GM13977 (cell line): ENCODE measurements at places on chromosomes 12 and 14.

- DNase-seq: no peak
These were observed 117.4 kb downstream of the DICER1 start for GRCh38 chr14:95039993-95040348.

DNA sequence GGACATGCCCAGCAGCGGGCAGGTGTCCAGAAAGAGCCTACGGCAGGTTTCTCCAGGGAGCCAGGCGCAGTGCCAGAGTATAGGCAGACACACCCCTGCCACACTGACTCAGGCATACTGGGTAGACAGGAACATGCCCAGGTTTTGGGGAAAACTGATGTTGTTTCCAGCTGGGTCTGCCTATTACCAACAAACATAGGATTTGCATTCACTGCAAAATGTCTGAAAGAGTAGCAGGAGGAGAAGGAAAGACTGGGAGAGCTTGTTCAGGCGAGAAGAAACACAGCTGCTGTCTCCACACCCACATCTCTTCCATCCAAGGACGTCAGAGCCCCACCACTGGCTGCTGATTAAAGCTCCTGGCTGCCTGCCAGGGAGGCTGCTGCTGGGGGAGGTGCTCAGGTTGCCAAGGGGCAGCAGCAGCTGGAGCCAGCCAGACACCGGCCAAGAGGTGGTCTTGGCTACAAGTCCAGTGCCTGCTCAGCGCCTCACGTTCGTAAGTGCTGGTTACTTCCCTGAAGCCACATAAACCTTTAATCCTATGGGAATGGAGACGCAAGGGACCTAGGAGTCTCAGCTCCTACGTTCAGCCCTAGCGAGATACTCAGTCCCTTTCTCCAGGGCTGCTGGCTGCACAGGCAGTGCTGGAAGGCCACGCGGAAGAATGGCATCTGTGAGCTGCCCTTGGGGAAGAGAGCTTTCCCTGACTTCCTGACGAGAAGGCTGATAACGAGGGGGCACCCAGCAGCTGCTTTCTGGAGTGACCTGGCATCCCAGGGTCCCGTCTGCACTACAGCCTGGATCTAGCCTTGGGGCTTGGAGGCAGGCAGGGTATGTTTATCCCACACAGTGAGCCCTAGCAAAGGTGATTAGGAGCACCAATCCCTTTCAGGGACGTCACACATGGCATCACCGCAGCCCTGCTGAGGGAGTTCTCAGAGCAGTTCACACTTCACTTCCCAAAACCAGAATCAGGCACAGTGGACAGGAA, 58.1 kb downstream of the PLEKHG3 start:
- no peak for DNase-seq

DNA sequence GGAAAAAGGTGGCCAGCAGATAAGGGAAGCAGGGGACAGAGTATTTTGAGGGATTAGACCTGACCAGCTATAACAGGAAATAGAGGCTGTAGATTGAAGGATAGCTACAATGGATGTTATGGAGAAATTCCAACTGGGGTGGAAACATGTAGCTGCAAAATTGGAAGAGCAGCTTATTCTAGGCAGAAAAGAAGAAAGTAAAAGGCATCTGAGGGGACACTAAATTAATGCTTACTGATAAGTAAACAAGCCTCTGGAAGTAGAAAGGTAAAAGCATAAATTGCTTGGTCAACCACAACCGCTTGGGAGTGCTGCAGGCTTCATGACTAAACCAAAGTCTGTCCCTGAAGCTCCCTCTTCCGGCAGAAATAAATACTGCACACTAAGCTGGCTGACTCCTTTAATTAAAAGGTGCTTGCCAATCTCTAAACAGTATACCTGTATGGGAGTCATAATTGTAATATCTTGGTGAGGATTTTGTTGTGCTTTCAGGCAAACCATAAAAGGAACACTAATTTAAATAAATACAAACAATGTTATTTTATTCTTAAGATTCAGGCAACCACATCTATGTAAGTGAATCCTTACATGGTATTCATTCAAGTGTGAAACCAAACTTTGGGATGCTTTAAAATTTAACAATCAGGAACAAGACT, 7.7 kb downstream of the UBC start:
- DNase-seq: peak; percentile 81

DNA sequence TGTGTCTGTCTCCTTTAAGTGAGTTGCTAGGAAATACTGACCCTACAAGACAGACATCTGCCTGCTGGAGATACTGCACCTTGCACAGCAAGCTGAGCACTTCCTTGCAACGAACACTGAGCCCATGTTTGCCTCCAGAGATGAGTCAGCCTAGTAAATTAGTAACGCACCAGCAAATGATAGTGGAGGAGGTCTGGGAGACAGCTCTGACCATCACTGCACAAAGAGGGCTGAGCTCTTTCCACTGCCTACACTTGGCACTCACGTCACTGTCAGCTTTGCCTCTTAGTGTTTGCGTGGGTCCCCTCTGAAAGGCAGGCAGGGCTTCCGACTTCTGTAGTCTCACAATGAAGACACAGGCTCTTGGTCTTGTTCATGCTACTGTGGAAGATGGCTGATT, 109.0 kb downstream of the APAF1 start:
- DNase-seq: peak; percentile 83

DNA sequence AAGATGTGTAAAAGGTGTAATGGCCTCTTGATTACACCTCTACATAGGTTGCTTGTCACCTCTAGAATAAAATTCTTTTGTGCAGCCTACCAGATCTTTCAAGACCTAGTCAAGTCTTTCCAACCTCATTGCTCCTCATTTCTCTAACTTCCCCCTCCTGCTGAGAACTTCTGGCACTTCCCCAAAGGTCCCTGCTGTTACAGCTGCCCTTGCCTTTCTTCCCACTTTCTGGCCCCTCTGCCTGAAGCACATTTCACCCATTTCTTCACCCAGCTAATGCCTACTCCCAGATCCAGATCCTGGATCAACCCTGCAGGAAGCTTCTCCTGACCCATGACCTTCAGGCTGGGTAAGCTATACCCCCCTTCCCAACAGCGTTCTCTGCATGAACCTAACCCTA, 1.5 kb downstream of the TSHR start:
- DNase-seq: no peak

DNA sequence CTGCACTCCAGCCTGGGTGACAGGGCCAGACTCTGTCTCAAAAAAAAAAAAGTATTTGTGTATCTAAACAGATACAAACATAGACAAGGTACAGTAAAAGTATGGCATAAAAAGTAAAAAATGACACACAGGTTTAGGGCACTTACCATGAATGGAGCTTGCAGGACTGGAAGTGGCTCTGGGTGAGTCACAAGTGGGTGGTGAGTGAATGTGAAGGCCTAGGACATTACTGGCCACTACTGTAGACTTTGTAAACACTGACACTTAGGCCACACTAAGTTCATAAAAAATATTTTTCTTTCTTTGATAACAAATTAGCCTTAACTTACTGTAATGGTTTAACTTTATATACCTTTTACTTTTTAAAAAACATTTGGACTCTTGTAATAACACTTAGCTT, 38.0 kb upstream of the EIF5 start:
- DNase-seq: no peak

DNA sequence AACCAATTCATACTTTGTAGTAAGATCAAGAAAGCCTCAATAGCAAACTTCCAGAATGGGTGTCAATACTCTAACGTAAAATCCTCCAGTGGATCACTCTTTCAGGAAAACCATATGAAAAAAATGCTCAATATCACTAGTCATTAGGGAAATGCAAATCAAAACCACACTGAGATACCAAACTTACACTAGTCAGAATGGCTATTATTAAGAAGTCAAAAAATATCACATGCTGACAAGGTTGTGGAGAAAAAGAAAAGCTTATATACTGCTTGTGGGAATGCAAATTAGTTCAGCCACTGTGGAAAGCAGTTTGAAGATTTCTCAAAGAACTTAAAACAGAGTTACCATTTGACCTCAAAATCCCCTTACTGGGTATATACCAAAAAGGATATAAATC, 49.5 kb upstream of the ATXN7L3B start:
- DNase-seq: no peak

DNA sequence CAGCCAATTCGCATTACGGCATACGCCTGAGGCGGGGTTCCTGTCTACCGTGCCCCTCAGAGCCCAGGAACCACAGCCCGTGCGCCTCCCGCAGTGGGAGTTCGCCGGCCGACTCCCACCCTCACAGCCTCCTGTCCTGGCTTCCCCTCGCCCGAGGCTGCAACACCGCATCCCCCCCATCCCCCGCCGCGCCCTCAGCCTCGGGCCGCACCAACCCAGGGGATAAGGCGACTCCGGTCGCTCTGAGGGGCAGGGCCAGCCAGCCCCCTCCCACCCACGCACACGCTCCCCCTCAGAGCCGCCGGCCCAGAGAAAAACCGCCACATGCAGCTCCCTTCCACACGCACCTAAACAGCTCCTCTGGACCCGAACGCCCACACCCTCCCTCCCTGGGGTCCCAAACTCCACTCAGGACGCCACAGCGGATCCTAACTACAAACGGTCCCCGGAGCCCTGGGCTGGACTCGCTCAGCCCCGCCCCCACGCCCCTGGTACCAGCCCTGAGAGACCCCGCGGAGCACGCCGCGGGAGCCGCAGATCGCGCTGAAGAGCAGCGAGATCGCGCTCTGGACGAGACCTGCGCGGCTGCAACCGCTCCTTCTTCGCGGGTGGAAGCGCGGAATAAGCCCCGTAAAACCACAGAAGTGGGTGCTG, at the start of gene C14orf39:
TSS of gene C14orf39 (minus strand) at position 466 of the 654 bp plus-strand sequence. CDS start 985 bp downstream, outside the sequence.
- peak; percentile 24 for DNase-seq

GRCh38 chr14:25909045-25909747, 688.6 kb downstream of the NOVA1 start:
- DNase-seq: no peak

DNA sequence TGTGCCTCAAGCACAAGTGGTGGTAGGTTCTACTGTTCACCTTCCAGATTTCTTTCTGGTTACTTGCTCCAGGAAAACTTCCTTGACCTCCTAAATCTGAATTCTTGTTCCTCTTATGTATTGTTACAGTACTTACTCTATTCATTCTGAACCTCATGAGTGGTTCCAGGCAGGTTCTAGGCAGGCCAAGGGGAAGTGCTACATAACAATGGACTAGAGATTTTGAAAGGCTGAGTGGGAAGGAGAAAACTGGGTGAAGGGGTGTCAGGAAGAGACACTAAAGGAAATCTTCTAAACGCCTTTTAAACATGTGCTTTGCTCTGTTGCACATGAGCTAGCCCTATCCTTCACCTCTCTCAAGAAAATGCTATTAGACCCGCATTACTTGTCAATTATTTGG, 1.6 kb downstream of the YARS2 start:
- DNase-seq: no peak

DNA sequence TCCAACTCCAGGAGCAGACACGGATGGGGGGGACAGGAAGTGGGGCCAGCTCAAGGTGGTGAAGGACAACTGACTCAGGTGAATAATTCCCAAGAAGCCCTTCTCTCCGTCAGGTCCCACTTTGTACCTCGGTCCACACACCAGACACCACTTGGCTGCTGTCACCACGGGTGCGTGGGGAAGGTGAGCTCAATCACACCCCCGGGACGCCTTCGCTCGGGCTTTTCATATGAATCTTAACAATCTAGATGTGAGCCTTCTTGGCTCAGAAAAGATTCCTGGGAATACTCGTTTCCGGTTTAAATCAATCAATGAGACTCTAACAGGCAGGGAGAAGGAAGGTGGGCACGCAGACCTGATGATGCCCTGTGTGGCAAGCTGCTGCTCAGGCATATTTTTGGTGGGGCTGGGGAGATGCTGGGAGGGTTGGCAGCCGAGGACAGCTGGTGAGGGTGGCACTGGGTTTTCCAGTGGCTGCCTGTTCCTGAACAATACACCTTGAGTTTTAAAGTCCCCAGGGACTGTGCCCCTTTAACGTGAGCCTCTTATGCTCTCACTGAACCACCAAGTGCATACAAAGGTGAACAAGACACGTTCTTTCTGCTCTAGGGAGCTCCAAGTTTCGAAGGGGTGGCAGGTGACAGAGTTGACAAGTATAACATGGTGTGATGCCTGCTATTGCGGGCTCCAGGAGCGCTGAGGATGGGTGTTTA, 5.1 kb downstream of the TESC start:
- DNase-seq: no peak

DNA sequence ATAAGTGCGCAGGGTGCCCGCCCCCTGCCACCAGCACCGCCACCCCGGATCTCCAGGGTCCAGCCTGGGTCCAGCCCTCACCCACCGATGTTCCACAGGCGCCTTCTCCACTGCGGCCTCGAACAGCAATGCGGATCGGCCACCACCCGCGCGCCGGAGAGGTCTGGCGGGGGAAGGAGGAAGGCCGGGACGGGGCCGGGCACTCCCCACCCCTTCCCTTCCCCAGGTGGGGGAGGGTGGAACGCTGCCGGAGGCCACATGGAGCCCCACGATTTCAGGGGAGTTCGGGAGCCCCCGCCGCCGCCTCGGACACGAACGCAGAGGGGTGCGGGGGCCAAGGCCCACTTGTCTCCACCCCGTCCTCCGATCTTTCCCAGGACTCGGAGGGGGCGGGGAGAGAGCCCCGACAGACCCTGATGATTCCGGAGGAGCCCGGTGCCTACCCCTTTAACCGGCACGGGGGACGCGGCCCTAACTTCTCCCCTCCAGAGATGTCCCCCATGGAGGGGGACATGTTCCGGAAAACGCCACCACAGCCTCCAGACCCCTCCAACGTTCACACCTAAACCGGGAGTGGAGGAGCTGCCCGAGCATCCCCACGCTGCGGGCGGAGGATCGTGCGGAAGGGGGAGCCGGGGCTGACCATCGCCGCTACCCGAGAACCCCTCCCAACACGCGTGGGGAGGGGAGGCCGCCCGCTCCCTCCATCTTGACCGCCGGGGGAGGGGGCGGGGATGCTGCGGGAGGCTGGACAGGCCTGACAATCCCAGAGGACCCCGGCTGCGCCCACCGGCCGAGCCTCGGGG, 1.1 kb downstream of the ATXN2 start:
- DNase-seq: peak; percentile 64

GRCh38 chr14:103074729-103075367, 9.2 kb upstream of the LBHD2 start:
- DNase-seq: no peak

DNA sequence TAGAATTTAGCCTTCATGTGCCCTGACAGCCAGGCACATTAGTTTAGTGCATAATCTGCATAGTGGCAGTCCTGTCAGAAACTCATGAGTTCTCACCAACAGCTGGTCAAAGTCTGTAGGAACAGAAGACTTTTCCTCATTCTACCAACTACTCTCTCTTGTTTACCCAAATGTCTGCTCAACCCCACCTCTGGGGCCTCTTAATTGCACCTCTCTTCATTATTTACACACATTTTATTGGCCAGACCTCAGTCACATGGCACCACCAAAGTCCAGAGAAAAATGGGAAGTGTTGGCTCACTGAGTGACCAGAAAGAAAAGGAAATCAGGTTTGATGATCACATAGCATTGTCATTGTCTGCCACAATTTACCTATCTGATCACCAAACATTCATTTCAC, 114.6 kb upstream of the PLXNC1 start:
- DNase-seq: no peak

GRCh38 chr14:31124197-31124596, 83.4 kb downstream of the HECTD1 start:
- no peak for DNase-seq

DNA sequence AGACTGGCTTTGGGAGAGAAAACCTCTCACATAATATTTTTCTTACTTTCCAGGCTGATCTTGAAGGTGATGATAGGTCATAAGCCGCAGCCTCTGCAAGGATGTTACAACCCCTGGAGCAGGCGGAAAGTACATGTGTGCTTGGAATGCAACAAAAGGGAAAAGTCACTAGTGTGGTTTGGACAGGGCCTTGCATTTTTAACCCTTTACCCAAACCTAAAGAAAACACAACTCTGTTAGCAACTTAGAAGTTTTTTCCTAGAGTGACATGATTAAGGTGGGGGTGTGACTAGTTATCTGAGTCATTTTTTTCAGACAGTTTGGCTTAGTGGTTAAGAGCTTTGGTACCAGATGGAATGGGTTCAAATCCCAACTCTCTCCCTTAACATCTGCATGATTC, 97.0 kb downstream of the TMEM30B start:
- no peak for DNase-seq

GRCh38 chr14:59254146-59254910, 65.9 kb downstream of the DAAM1 start:
- DNase-seq: no peak
